Esophagus squamous epithelium (tissue), 5 donors: ENCODE measurements at places on chromosomes 5 and 9.
A peak's percentile ranks its signal among the peaks of the same experiment; 100 is the strongest.

DNA sequence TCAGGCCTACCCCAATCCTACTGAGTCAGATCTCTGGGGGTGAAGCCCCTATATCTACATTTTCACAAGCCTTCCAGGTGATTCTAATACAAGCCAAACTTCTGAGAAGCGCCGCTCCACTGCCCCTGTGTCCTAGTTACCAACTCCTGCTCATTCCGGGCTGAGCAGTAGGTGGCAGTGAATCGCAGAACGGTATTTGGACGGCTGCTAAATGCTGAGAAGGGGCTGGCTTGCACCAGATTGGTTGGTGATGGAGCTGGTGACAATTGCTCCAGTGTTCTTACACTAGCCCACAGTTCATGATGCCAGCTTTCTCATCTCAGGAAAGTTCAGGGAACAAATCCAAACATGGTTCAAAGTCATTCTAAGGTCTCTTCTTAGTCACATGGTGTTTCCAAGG lies 31.1 kb upstream of the FGF1 start:
- H3K4me3 ChIP-seq, result no peak overlapping the region
- DNase-seq, result no peak
- H3K36me3 ChIP-seq, result no peaks in the 10 kb centered on the region
- H3K27me3 ChIP-seq, result no peaks in the 10 kb centered on the region
- no peak overlapping the region for H3K27ac ChIP-seq

DNA sequence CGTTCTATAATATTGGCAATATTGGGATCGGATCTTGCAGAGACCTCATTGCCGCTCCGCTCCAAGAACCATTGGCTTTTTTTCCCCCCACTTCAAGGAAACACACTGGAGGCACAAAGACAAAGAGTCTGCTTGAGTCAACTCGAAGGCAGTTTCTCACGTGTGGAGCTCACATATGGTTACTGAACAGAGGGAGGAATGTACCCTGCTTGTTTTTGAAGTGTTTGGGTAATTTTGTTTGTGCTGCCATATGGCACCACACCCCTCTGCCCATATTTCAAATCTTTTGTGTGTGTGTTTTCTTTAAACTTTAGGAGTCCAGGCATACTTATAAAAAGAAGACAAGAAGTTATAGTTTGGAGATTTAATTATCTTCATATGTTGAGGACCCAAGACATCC lies 595.9 kb downstream of the DTWD2 start:
- H3K27ac ChIP-seq, result no peak overlapping the region
- no peaks in the 10 kb centered on the region for H3K36me3 ChIP-seq
- no peaks in the 10 kb centered on the region for H3K4me1 ChIP-seq

GRCh38 chr9:3916984-3917383 lies 382.9 kb downstream of the GLIS3 start:
- H3K36me3 ChIP-seq, result no peaks in the 10 kb centered on the region
- no peaks in the 10 kb centered on the region for H3K27me3 ChIP-seq
- no peak overlapping the region for H3K27ac ChIP-seq
- no peak for DNase-seq

DNA sequence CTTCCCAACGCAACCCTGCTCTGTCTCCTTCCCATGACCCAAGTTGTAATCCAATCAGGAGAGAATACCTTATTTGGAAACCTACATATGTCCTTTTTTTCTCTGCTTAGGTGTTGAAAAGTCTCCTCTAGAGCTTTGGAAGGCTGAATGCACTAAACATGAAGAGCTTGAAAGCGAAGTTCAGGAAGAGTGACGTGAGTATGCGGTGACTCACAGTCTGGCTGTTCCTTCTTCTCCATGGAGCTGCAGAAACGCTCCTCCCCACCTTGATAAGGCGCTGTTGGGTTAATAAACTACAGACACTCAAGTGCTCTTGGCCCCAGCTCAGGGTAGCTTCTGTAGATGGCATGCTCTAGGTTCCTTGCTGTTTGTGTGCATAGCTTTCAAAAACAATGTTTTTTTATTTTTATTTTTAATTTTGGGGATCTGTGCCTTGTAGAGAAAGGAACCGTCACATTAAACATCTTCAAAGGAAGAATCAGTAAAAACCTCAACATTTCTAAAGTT lies 30.7 kb downstream of the RAI14 start:
- H3K27ac ChIP-seq, result peak overlapping the region; percentile 16
- DNase-seq, result no peak
- no peaks in the 10 kb centered on the region for H3K27me3 ChIP-seq
- H3K4me1 ChIP-seq, result no peaks in the 10 kb centered on the region

DNA sequence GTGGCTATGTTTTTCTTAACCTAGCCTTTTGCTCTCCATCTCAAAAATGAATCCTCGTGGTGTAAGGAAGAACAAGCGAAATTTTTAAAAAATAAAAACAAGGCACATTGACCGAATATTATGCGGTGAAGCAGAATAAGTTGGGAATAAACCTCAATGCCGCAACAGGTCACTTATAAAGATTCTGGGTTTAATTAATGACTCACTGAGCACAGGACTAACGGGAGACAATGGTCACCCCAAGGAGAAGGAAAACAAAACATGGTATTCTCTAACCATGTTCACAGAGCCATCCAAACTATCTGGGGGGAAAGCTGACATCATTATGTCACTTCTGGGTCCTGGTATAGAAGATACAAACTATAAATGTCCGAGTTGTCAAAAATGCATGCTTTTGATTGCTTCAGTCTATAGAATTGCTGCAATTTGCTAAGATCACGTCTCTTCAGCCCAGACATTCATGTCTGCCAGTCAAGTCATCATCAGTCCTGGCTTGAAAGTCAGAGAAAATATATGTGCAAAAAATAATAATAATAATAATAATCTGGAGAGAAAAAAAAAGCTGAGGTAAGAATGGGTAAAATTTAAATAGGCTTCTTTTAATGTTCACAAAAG lies 280.6 kb downstream of the NR2F1-AS1 start:
- H3K36me3 ChIP-seq, result no peaks in the 10 kb centered on the region
- no peaks in the 10 kb centered on the region for H3K4me1 ChIP-seq
- H3K27ac ChIP-seq, result no peak overlapping the region
- no peaks in the 10 kb centered on the region for H3K27me3 ChIP-seq
- DNase-seq, result no peak

DNA sequence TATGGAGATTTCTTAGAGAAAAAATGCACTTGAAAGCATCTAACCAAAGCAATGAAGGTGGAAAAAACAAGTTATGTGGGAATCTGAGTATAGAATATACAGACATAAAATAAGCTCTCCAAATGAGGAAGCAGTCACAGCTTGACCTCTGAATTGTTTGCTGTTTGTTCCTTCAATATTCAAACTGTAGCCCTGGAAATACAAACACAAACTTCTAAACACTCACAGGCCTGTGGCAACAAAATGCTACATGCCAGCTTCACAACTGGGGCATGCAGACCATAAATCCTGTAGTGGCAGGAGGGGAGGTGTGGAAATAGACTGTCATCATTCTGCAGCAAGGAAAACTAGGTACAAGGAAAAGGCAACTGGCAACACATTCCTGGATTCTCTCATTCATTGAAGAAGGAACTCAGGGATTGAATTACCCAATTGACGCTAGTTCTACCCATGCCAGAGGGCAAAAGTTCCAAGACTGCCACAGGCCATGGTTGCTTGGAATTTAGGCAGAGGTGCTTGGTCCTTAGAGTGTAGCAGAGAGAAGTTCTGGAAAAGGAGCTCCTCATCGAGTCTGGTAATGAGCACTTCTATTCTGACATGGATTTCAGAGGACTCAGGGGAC lies 349.6 kb downstream of the PDE4D start:
- no peaks in the 10 kb centered on the region for H3K27me3 ChIP-seq
- H3K36me3 ChIP-seq, result no peaks in the 10 kb centered on the region
- no peak for DNase-seq

- no peak overlapping the region for H3K27ac ChIP-seq
- H3K27me3 ChIP-seq, result no peaks in the 10 kb centered on the region
- no peaks in the 10 kb centered on the region for H3K36me3 ChIP-seq
- no peak overlapping the region for H3K4me3 ChIP-seq
Observed at GRCh38 chr5:113031557-113031956, 55.0 kb downstream of the DCP2 start.

GRCh38 chr9:3526997-3527940 lies 1.5 kb upstream of the RFX3 start:
- H3K4me1 ChIP-seq, result peaks cover 9% of the 10 kb centered on the region
- peak overlapping the region; percentile 100 for H3K27ac ChIP-seq
- no peak for DNase-seq
- H3K27me3 ChIP-seq, result no peaks in the 10 kb centered on the region
- peaks cover 8% of the 10 kb centered on the region for H3K36me3 ChIP-seq

GRCh38 chr9:72635197-72635596 lies 113.8 kb downstream of the TMC1 start:
- H3K36me3 ChIP-seq, result no peaks in the 10 kb centered on the region
- H3K27me3 ChIP-seq, result no peaks in the 10 kb centered on the region
- DNase-seq, result no peak
- H3K27ac ChIP-seq, result no peak overlapping the region

DNA sequence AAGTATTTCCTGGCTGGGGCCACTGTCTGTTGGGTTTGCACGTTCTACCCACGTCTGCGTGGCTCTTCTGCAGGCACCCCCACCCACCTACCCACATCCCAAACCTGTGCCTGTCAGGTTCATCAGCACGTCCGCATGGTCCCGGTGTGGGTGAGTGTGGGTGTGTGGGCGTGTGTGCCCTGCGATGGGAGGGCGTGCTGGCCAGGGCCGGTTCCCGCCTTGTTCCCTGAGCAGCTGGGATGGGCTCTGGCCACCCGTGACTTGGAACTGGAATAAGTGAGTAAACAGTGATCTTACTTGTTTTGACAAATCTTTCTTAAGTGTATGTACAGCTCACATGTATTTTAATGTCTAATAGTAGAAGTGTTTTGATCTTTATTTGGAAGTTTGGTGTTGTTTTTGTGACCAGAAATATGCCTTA lies 20.4 kb downstream of the ERGIC1 start:
- H3K4me1 ChIP-seq, result peaks cover 78% of the 10 kb centered on the region
- DNase-seq, result no peak
- H3K4me3 ChIP-seq, result no peak overlapping the region

DNA sequence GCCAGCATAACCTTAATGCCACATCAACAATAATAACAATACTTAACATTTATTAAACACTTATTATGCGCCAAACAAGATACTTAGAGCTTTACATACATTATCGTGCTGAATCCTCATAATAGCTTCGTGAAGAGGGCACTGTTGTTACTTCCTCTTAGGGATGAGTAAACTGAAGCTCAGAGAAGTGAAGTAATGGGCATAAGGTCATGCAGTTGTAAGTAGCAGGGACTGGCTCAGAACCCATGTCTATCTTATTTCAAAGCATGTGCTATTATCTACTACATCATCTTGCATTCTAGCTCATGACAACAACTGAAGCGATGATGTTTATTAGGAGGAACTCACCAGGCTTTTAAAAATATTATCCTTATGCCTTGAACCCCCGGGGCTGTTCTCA lies 34.9 kb upstream of the PPP3R2 start:
- no peak overlapping the region for H3K27ac ChIP-seq
- no peak for DNase-seq
- no peaks in the 10 kb centered on the region for H3K27me3 ChIP-seq
- no peaks in the 10 kb centered on the region for H3K4me1 ChIP-seq

DNA sequence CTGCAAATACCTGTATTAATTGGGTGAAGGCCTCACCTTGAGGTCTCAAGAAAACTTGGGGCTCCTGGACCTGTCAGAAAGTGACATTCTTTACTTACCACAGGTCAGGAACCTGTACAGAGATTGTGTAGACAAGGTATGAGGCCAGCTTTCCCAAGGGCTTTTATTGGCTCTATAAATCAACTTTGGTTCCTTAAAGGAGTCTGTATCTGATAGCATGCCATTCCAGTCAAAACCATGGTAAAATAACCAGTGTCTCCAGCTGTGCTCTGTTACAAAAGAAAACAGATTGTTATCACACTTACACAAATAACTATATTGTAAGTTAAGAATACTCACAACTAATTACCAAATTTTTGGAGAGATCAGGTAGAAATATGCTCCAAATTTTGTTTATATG lies 64.5 kb downstream of the COL15A1 start:
- no peaks in the 10 kb centered on the region for H3K27me3 ChIP-seq
- no peak overlapping the region for H3K27ac ChIP-seq
- DNase-seq, result no peak
- H3K36me3 ChIP-seq, result no peaks in the 10 kb centered on the region
- H3K4me3 ChIP-seq, result no peak overlapping the region

DNA sequence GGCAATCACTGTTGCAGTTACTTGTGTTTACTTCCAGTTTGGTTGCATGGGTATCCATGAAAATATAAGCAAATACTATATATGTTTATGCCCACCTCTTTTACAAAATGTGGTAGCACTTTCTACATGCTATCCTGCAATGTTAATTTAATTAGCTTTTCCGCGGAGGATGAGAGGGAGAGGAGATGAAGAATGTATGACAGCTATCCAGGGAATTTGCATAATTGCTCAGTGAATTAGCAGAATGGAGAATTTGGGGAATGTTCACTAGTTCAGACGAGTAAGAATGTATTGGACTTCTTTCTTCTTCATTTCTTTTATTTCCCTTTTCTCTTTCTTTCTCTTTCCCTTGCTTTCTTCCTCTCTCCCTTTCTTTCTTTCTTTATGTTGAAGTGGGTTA lies 140.7 kb upstream of the SLC28A3 start:
- no peak for DNase-seq
- no peak overlapping the region for H3K27ac ChIP-seq
- peaks cover 11% of the 10 kb centered on the region for H3K4me1 ChIP-seq

DNA sequence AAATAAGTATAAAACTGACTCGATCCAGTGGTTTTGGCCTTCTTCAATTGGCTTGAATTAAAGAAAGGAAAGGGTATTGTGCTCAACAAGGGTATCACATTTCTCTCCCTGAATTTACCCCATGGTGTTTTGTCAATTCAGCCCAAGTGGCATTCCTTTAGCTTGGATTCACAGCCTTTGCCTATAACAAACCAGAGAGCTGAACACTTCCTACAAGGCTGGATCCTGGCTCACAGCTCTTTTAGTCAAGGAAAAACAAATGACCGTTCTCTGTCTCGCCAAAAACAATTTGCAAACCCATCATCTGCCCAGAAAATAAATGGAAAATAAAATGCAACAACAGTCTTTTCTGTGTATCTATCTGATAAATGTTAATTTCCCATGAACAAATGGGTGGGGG lies 5.7 kb downstream of the ZNF366 start:
- no peaks in the 10 kb centered on the region for H3K27me3 ChIP-seq
- no peaks in the 10 kb centered on the region for H3K4me1 ChIP-seq
- no peak overlapping the region for H3K4me3 ChIP-seq
- H3K27ac ChIP-seq, result peak overlapping the region; percentile 46
- no peak for DNase-seq
- H3K36me3 ChIP-seq, result no peaks in the 10 kb centered on the region

- H3K4me3 ChIP-seq, result no peak overlapping the region
- no peak overlapping the region for H3K27ac ChIP-seq
Observed at GRCh38 chr9:20854444-20854843, 170.4 kb downstream of the FOCAD start.

DNA sequence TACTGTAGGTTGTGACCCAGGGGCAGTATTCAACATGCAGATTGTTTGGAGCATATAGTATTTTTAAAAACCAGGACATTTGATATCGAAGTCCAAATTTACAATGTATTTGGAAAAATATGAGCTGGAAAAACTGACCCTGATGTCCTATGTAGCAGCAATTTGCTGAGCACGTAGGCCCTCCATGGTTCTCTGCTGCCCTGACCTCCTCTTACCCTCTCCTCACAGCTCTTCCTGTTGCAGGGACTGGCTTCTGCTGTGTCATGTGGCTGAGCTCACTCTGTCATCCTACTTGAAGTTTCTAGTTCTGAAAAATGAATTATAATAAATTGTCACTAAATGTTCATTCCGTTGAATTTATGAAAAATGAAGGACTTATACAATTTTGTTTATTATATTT lies 4.1 kb upstream of the ASPN start:
- no peak overlapping the region for H3K27ac ChIP-seq
- no peaks in the 10 kb centered on the region for H3K4me1 ChIP-seq
